ENCODE measurements at places on chromosomes 2 and 18.

DNA sequence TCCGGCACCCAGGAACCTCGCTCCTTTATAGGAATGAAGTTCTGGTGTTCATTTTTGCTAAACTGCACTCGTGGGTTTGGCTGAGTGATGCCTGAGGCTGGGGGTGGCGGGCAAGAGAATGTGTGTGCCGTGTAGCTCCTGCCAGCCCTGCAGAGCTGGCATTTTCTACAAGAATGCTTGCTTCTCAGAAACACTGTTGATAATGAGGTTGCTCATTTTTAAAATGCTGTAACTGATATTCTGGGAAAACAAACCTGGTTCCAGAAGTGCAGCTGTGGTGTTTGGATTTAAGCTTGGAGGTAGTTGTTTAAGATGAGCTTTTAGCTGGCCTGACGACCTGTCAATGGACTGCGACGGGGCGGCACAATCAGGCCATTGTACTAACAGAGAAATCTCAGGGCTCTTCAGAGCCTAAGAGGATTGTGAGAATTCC lies 511.9 kb upstream of the TNP1 start:
- no peak for DNase-seq

DNA sequence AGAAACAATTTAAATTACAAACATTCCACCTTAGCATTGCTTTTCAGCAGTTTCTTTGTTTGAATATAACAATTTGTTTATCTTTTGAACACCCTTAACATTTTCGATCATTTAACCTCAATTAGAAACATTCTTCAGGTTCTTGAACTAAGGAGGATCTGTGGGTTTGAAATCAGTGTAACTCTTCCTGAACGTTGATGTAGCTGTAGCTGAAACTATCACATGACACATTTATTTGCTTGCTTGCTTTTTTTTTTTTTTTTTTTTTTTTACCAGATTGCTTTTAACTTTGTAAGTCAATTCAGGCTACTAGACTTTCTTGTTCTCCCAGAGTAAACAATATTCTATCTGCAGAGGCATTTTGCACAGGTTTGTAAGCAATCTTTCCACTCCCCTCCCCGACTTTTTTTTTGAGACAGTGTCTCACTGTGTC lies 47.6 kb downstream of the GPD2 start:
- DNase-seq: no peak

DNA sequence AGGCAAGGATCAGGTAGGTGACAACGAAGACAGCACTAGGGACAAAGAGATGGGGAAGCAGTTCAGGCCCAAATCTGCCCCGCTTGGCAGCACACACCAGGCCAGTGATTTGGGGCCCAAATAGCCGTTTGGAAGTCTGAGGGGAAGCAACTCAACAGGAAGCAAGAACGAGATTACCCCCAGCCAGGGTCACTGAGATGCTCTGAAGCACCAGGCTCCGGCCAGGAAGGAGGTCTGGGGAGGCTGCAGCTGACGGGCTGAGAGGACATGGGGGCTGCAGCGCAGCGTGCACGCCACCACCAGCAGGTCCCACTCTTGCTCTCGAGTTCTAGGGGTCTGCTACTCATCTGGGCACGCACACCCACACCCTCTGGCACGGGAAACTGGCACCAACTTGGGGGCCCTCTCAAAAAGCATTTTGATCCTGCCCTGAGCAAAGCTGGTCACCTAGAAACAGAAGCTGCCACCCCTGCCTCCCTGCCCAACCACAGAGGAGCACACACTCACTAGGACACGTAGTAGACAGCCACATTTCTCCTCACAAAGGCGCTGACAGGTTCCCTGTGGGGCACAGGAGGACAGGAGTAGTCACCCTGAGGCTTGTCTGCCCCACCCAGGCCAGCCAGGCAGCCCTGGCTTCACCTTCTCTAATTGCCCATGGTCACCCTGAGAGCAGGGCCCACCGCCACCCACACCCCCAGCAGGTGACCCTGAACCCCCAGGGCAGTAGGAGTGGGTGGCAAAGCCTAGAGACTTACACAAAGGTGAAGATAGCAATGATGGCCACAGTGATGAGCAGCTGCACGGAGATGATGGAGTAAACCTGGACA lies 8.4 kb downstream of the PNKD start:
- no peak for DNase-seq

DNA sequence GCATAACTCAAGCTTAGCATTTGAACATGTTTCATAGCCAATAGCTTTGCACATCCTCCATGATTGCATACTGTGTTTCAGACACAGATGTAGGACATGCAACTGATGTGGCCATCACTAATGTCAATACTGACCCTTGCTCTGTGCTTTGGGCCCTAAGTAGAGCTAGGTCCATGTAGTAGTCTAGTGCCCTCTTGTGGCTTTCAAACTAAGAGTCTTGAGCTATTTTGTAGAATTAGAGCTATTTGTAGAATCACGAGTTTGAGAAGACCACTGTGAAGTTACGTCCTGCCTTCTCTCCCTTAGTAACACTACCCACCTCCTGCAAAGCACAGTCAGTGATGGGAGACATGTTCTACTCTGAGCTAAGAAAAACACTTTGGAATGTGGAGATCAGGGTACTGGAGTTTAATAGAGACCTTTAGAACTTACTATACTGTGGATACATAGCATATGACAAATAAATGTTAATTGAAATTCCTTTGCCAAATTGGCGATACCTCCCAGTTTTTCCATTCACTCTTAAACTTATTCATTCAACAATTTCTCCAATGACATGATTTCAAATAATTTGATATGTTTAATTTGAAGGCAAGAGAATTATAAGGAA lies 306.5 kb upstream of the TNP1 start:
- DNase-seq: no peak

DNA sequence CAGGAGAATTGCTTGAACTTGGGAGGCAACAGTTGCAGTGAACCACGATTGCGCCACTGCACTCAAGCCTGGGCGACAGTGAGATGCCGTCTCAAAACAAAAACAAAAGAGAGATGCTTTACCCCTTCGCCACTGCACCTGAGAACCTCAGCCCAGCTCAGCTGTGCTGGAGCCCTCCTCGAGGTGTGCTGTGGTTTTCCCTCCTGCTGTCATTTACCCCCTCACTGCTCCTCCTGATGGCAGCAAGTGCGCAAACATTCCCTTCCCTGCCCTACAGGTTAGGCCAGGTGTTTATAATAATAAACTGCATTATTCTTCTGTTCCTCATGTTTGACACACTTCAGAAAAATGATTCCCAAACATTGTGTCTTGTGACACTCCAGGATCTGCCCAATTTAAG lies 8.4 kb downstream of the FBXO36 start:
- DNase-seq: no peak

DNA sequence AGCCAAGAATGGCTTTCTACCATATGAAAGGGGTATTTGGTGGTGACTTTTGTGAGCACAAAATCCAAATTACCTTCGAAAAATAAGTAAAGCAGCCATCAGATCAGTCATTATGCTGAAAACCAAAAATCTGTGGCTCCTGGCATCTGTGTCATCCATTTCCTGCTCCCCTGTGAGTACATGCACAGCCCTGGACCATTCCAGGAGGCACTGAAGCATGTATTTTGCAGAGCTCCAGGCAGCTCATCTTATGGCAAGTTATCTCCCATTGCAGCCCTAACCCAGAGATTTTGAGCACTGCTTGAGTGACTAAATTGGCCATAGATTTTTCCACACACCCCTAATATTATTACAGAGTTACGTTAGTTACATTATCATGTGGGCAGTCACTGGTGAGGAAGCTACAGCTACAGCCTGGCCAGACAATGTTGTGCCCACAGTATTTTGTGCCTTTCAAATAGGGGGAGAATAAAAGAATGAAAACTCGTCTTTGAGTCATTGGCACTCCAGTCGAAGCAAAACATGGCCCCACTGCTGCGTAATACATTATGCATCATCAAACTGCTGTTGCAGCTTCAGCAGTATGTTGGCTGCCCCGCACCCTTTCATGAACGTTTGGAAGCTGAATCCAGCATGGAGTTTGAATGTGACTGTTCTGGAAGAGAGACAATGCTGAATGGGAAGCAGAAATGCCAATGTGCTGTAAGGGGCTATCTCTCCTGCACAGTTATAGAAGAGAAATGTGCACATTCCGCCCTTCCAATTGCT lies 702.2 kb downstream of the RNF144A start:
- no peak for DNase-seq

DNA sequence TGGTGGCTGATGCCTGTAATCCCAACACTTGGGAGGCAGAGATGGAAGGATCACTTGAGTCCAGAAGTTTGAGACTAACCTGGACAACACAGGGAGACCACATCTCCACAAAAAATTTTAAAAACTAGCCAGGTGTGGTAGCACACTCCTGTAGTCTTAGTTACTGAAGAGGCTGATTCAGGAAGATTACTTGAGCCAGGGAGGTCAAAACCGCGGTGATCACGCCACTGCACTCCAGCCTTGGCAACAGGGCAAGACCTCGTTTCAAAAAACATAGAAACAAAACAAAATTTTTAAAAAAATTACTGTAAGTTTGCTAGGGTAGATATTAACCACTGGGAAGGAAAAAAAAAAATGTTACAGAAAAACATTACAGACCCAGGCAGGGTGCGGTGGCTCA lies 5.8 kb downstream of the ATL2 start:
- no peak for DNase-seq

GRCh38 chr2:45793305-45793962 lies 142.0 kb downstream of the PRKCE start:
- no peak for DNase-seq

DNA sequence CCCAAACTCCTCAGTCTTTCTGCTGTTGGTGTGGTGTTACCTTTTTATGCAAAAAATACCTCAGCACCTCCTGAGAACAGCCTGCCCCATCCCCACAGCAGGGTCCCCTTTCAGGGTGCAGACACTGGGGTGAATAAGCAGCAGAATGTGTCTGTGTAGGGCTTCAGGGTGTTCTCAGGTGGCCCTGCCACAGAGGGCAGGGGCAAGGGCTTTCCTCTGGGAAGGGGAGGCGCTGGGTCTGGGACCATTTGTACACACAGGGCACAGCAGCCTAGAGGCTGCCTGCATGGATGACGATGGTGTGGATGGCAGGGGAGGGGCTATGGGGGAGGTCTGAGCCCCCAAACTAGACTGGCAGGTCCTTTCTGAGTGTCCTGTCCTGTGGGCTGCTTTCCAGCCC lies 2.6 kb downstream of the HAAO start:
- DNase-seq: no peak

GRCh38 chr2:79771493-79771892 lies 258.6 kb downstream of the CTNNA2 start:
- DNase-seq: no peak

DNA sequence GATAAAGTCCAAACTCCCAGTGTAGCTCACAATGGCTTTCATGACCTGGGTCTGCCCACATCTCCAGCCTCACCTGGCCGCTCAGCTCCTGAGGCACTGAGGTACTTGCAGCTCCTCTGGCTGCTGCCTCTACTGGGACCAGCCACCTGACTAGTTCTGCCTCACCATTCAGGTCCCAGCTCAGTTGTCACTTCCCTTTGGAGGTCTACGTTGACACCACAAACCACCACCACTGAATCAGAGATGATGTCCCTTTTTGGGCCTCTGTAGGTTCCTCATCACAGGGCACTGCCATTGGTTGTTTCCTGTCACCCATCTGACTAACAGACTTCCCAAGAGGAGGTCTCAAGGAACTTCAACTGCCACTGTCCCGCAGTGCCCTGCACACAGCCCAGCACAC lies 21.2 kb downstream of the SPP2 start:
- DNase-seq: no peak

DNA sequence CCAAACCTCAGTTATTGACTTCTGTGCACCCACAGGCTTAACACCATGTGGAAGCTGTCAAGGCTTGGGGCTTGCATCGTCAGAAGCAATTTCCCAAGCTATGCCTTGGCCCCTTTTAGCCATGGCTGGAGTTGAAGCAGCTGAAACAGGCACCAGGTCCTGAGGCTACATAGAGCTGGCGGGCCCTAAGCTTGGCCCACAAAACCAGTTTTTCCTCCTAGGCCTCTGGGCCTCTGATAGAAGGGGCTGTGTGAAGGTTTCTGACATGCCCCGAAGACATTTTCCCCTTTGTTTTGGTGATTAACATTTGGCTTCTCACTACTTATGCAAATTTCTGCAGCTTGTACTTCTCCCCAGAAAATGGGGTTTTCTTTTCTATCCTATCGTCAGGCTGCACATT lies 9.1 kb upstream of the TMX3 start:
- DNase-seq: no peak

DNA sequence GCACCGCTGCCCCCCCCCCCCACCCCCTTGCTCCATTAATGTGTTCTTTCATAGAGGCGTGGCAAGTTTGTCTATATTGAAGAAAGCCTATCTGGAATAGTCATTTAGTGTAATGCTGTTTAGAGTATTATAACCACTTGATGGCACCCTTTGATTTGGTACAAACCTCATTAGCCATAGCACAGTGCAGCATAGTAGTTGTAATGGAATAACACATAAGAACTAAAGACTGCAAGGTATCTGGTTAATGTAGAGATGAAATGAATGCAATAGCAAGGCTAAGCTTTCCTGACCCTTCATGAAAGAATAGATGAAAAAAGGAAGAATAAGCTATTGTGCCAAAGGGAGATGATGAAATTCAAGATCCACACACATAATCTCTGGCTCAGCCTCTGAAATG lies 81.9 kb downstream of the EHBP1 start:
- DNase-seq: no peak

- no peak for DNase-seq
These were observed 833.1 kb upstream of the CRIM1 start for GRCh38 chr2:35522450-35522849.

DNA sequence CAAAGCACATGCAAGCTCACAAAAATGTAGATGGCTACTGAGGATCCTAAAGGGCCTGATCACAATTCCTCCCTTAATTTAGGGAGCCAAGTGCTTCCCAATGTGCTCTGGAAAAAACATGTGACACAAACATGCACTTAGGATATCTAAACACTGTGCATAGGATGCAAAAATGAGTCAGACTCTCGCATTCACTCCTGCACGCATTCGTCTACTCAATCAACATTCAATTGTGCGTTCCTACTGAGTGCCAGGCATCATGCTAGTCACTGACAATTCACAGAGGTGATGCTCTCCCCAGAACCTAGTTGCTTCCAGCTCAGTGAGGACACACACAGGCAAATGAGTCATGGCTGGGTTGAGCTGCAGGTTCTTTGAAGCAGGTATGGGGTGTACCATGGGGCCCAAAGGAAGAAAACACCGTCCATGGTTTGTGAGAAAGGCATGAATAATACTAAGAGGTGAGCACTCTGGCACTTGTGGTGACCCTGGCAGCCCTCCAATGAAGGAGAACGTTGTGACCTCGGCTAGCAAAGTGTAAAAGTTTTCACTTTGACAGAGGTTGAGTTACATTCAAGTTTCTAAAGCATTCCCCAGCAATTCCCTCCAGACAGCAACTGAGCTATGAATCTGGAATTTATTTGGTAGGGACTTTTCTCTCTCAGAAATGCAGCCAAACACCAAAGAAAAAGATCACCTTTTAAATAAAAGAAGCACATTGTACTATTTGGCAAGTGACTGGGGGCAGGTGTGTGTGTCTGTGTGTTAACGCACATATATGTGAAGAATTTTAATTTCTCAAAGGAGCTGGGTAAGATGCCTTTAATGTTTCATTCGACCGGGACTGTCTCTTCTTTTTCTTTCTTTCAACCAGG lies 173.3 kb downstream of the ALPK2 start:
- DNase-seq: peak; percentile 27

- DNase-seq: no peak
These were observed 67.9 kb downstream of the LRRFIP1 start for GRCh38 chr2:237695201-237695780.

GRCh38 chr2:136210455-136210805 lies 92.5 kb upstream of the CXCR4 start:
- DNase-seq: no peak

Measured in activated CD4-positive, alpha-beta T cell treated with anti-CD3 and anti-CD28 coated beads, Interleukin-2, amount 50 U/mL, for 48 hours (primary cell).